ENCODE measurements at places on chromosomes 5 and 9.

- DNase-seq, result no peak
Measured at GRCh38 chr5:33305572-33305971, 135.2 kb upstream of the TARS1 start.

GRCh38 chr9:113636165-113636564, 172.6 kb downstream of the RGS3 start:
- no peak for DNase-seq

GRCh38 chr5:27947088-27947487, 908.7 kb upstream of the CDH9 start:
- no peak for DNase-seq

DNA sequence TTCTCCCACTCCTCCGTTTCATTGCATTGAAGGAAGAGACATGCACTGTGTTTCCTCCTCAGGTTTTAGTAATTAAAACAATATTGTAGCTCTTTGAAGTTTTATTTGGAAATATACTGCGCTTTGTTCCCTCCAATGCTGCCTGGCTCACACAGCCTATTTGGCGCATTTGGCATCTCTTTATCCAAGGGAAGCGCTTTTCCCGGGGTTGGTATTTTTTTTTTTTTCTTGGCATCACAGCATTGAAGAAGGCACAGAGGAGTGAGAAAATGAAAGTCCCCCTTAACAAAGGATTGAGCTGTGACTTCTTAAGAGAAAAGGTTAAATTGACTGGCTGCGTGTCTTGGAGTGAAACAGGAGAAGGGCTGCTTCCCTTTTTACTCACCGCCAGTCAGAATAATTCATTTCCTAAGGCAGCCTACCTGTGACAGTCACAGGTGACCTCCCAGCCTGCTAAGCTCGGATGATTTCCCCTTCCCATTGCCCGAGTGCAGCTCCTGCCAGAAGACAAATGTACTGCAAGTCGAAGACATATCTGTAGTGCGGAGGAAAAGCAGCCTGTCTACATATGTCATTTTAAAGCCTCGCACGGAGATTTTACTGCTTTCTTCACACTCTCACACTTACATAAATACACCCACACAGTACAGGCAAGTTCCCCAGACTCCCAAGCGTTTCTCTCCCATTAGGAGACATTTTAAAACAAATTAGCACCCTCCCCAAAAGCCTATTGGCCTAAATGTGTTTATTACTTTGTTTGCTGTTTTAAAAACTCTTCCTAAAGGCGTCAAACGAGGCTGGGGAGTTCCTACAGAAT, 665.5 kb upstream of the ZNF608 start:
- no peak for DNase-seq

Measured in activated CD4-positive, alpha-beta T cell treated with anti-CD3 and anti-CD28 coated beads for 4 hours (primary cell).